ENCODE measurements at places on chromosomes 3 and 15.

DNA sequence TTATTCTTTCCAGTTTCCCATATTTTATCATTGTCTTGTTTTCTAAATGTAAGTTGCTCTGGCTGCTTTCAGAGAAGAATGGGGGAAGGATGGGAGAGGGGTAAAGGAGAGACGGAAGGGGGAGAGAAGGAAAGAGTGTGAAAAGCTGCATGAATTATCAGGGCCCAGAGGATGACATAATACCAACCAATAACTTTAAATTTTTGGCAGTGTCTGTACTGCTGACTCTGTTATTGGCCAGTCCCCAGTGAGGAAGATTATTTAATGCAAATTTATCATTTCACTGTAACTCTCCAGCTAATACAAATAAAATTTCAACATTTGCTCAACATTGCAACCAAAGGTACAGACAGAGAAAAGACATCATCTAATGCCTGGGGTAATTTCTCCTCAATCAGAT, 551.7 kb upstream of the CFAP20DC start:
- no peak for DNase-seq

DNA sequence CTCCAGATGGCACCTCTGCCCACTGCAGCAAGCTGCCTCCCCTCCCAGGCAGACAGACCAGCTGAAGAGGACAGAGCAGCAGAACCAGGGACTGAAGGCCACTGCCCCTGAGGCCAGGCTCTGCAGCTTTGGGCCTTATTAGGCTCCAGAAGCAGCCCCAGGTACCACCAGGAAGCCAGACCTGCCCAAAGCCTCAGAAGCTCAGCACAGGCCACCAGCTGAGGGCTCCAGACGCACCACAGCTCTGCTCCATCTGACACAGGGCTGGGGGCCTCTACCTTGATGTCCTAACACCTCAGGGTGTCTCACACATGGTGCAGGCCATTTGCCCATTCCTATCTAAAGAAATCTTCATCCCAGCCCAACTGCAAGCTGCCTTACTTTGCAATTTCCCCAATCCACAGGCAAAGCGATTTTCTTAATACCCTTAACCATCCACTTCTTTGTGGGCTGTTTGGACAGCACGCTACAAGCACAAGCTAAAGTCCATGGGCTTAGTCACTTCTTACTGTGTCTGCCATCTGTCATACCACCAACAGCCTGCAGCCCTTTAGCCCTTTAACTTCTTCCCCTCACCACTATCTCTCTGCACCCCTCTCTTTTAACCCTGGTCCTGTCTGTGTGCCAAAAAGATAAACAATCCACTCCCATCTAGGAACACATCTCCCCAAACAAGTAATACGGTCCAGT, 112.1 kb downstream of the IQSEC1 start:
- no peak for DNase-seq

GRCh38 chr15:32222716-32223115, 180.4 kb downstream of the GOLGA8K start:
- DNase-seq: no peak

DNA sequence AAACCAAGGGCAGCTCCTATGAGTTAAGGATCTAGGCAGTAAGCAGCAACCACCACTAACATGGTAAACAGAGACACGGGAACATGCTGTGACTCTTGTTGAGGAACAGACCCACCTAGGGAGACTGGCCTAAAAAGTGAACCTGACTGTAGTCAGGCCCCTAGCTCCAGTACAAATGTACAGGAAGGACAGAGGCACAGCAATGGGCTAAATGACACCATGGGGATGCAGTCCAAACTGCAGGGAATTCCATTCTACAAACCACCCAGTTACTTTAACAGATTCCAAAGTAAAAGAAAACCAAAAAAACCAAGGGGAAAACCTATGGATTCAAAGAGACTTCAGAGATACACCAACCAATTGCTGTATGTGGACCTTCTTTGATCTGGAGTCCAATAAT, 28.2 kb upstream of the CGNL1 start:
- no peak for DNase-seq

GRCh38 chr3:128301186-128302023, 148.1 kb downstream of the EEFSEC start:
- no peak for DNase-seq

- no peak for DNase-seq
Measured at GRCh38 chr15:31727612-31728011, 302.7 kb upstream of the CHRNA7 start.

- no peak for DNase-seq
Measured at GRCh38 chr15:100005013-100005412, 271.8 kb upstream of the LYSMD4 start.

DNA sequence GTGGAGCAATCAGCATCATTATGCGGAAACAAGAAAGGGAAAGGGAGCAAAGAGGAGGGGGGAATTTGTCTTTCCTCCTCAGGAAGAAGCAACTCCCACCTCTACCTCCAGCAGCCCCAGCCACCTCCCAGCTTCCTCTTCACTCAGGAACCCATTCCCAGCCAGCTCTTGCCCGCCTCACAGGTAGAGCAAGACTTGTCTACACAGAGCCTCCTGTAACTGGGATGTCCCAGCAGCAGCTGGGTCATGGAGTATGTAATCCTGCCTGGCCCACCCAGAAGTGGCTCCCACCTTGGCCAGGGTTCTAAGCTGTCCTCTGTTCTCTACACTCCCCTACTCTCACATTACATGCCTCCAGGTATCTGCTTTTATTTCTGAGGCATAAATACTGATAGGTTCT, 14.0 kb downstream of the IGDCC3 start:
- no peak for DNase-seq

DNA sequence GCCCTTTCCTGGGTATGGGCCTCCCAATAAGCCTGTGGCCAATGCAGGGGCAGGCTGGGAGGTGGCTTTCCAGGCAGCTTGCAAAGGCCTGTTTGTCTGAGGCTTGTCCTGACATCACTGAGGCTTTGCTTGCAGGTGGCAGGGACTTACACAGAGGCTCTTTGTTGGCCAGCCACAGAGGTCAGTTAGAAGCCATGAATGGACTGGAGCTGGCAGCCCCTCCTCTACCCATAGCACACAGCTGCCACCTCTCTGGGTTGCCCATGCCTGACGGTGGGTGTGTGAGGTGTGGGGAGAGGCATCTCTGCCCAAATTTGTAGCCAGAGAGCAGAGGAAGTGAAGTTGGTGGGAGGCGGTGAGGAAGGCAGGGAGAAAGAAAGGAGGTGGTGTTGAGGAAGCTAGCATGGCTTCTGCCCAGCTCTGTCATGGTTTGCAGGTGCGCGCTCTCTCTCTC, 17.1 kb downstream of the LIMD1 start:
- DNase-seq: no peak
